Activated CD4-positive, alpha-beta T cell treated with anti-CD3 and anti-CD28 coated beads for 24 hours (primary cell): ENCODE measurements at places on chromosomes 4 and X.

- DNase-seq, result no peak
Observed at GRCh38 chr4:108830509-108831244, 67.8 kb upstream of the ETNPPL start.

- DNase-seq, result no peak
Observed at GRCh38 chrX:40140706-40141499, 43.1 kb upstream of the BCOR start.

DNA sequence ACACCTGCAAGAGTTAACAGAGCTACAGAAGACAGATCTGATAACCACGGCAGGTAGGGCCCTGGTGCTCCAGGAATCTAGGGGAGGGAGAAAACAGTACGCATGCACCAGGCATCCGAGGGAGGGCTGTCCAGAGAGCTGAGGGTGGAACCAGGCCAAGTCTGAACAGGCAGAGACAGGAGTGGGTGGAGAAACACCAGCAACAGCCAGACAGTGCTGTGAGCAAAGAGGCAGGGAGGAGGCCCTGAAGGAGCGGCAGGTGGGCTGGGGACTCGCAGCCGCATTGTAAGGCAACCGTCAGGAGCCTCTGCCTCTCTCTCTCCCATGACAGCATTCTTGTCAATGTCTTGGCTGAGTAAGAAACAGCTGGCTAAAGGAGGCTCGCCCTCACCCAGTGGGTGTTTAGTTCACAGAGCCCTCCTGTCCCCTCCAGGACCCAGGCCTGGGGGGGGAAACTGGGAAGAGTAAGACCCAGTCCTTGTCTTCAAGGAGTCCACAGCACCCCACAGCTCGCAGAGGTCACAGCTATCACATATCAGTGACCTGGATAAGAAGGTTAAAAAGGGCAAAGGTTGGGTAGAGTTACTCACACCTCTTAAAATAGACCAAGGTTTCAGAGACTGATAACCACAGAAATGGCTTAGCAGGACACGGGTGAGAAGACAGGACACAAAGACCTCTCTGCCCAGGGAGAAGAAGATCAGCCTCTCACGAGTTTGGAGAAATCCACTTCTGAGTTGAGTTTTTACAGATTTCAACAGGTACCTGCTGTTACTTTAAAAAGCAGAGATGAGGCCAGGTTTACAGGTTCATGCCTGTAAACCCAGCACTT, 10.5 kb downstream of the ACSL1 start:
- no peak for DNase-seq

GRCh38 chr4:100299046-100299840, 109.0 kb upstream of the DDIT4L start:
- DNase-seq, result no peak

DNA sequence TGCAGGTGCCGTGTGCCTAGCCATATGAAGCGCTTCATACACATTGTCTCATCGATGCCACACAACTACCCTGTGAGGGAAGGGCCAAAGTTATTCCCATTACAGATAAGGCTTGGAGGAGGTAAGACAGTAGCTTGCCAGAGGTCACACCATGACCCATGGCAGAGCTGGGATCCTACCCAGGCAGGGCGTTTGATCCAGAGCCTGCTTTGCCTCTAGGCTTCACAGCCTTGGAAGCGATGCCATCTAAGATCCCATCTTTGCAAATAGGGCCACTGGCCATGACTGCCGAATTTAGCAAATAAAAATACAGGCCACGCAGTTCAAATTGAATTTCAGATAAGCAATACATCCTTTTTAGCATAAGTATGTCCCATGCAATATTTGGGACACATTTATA, 358.2 kb downstream of the BCOR start:
- no peak for DNase-seq

DNA sequence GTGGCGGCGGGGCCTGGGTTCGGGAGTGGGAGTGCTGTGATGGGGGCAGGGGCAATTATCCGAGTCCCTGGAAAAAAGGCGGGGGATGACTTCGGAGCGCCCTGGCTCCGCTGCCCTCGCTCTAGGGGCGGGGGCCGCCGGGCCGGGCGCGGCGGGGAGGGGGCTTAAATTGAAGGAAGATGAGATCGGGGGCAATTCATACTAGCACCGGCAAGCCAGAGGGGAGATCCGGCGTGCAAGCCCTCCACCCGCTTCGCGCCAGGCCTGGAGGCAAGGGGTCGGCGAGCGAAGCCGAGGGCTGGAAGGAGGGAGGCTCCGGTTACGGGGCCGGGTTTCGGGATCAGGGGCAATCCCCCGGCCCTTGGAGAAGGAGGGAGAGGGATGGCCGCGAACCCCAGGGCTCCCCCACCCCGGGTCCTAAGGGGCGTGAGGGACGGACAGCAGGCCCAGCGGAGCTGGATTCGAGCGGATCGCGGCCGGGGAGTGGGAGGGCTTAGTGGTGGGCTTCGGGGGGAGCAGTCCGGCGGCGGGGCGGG, 1.2 kb downstream of the BCORL1 start:
- no peak for DNase-seq

- no peak for DNase-seq
Observed at GRCh38 chrX:15882704-15883539, 28.3 kb upstream of the AP1S2 start.

DNA sequence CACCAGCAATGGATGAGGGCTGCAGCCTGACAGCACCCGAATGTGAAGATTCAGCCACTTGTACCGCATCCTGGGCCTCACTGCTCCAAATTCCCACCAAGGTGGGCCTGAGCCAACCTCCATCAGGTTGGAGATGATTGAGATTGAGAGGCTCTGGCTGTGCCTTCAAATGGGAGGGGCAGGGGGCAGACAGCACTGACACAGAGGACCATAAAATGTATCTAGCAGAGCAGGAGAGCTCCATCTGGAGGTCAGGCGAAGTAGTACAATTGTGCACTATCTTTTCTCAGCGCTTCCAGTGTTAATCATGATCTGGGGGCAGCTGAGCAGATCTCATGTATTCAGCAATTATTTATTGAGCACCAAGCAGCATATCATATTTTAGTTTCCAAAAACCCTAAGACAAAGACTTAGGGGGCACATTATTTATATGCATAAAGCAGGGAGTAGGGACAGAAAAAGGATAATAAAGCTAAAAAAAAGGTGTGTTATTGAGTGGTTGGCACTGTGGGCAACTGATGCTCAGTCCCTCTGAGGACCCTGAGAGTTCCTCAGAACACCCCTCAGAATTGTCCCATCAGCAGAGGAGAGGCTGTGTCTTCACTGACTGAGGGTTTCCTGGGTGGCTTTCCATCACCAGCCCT, 31.6 kb upstream of the C1QTNF7 start:
- DNase-seq, result peak; percentile 38

- peak; percentile 29 for DNase-seq
Observed at GRCh38 chr4:2484993-2485392, 16.1 kb downstream of the RNF4 start.

- DNase-seq, result no peak
Observed at GRCh38 chr4:62135565-62136156, 935.5 kb downstream of the ADGRL3 start.

DNA sequence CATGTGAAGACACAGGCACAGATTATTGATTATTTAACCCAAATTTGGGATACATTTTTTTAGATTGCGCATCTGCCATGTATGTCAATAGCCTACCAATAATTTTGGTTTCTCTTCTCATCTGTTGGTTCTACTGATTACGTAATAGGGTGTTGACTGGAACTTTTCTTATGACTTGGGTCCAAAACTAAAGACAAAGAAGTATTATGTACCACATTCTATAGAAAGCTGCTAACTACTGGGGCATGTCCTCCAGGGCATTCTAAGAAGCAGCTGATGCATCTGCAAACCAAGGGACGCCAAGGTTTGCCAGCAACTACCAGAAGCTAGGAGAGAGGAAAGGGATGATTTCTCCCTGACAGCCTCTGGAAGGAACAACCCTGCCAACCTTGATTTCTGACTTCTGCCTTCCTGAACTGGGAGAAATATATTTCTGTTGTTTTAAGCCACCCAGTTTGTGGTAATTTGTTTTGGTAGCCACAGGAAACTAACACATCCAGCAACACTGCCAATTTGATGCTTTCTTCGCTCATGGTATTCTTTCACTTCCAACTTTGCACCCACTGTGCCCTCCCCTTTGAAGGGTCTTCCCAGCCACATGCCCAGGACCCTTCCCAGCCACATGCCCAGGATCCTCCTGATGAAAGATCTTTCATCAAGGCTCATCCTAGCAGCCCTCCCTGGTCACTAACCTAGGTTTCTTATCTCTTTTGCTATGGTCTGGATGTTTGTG, 15.9 kb upstream of the TLR1 start:
- DNase-seq, result no peak

DNA sequence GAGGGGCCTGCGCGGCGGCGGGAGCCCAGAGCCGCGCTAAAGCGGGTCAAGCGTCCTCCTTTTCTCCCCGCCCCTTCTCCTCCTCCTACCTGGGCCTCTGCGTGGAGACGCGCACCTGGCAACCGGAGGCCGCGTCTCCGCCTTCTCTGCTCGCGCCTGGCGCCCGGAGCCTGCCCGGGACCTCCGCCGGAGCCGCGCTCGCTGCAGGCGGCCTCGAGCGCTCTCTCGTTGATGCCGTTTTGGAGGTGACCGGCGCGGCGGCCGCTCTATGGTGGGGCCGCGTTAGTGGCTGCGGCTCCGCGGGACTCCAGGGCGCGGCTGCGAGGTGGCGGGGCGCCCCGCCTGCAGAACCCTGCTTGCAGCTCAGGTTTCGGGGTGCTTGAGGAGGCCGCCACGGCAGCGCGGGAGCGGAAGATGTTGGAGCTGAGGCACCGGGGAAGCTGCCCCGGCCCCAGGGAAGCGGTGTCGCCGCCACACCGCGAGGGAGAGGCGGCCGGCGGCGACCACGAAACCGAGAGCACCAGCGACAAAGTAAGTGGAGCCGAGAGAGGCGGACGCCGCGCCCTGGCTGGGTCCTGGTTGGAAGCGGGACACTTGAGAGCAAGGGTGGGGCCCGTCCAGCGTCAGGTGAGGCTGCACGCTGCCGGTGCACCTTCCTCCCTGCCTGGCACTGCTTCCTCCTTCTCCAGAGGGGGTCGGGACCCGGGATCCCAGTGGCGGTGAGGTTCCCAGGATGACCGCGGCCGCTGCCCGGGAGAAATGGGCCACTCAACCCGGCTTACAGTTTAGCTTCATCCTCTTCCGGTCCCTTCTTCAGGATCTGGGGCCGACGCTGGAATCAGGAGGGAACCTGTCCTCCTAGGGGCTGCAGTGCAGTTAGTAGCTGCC, at the start of gene CDS1:
Gene CDS1 (plus strand): TSS at position 140 of the 888 bp plus-strand sequence. CDS start 275 bp downstream, at position 415.
- peak; percentile 1 for DNase-seq

DNA sequence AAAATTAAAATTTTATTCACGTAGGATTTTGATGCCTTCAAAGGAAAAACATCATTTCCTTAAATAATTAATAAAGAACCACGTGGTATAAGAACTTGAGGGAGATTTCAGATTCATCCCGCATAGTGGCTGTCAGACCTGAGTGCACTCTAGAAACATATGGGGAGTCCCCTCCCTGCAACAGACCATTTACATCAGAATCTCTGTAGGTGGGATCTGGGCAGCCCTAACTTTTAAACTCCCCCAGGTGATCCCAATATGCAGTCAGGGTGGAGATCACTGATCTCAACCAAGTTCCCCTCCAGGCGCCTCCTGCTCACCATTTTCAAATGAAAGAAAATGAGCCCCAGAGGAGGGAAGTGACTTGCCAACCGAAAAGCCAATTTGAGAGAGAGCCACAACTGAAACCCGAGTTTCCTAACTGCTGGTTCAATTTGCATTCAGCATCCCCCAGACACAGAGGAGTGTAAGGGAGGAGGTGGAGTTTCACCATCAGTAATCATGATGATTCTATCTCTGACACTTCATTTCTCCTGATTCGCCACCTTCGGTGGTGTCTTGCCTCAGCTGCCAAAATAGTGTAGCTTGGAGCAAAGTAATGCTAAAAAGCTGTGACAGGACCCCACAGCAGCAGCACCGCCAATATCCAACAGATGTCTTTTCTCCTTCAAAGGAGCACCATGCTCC, 11.4 kb downstream of the RNF150 start:
- no peak for DNase-seq

DNA sequence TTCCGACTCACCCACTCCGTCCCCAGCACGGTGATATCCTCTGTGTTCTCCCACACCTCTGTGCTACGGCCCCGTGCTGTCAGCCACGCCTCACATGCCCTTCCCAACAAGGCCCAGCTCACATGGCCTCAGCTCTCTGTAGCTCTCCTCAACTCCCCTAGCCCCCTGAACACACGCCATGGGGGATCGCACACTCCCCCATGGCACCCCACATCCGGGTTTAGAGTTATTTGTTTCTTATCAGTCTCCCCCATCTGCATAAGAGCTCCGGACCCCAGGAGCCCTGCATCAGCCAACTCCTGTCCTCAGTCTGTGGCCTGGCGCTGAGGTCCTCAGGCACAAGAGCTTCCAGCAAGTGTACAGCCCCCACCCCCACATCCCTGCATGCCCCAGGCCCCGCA, 7.0 kb downstream of the C4orf50 start:
- DNase-seq, result no peak

DNA sequence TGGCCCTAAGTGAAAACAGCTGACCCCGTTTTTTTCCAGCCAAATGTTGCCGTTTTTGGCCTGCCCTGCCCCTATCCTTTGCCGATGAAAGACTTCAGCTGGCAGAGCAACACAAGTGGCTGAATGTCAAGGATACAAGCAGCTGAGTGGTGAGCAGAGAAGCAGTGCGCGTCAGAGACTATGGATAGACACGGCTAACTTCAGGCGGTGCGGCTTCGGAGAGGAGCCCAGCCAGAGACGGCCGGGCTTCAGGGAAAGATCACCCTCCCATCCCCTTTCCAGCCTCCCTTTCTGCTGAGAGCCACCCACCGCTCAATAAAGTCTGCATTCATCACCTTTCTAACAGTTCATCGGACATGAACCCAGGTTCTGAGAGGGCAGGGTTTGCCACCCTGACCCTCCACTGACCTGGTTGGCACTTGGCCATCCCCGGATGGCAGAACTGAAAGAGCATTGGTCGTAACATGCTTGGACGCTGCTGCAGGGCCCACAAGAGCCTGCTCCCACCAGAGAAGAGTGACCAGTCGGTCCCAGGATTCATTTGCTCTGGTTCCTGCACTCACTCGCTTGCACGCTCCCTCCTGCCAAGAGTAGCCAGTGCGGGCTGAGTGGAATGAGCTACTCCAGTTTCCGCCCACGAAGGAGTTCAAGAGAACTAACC, 125.8 kb downstream of the PPEF1 start:
- no peak for DNase-seq

- no peak for DNase-seq
Observed at GRCh38 chr4:178275671-178276360, 833.6 kb upstream of the AGA start.

DNA sequence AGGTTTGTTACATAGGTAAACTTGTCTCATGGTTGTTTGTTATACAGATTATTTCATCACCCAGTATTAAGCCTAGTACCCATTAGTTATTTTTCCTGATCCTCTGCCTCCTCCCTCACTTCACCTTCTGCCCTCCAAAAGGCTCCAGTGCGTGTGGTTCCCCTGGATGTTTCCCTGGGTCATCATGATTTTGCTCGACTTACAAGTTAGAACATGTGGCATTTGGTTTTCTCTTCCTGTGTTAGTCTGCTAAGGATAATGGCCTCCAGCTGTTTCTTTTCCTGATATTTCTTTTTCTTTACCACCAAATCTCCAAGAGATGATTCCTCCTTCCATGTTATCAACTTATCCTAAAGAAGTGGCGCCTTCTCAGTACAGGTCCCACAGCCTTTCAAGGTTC, 543.1 kb upstream of the ADGRL3 start:
- DNase-seq, result no peak

GRCh38 chr4:149549911-149550310, 265.7 kb downstream of the IQCM start:
- no peak for DNase-seq
